ENCODE measurements at places on chromosomes 1 and 21.

DNA sequence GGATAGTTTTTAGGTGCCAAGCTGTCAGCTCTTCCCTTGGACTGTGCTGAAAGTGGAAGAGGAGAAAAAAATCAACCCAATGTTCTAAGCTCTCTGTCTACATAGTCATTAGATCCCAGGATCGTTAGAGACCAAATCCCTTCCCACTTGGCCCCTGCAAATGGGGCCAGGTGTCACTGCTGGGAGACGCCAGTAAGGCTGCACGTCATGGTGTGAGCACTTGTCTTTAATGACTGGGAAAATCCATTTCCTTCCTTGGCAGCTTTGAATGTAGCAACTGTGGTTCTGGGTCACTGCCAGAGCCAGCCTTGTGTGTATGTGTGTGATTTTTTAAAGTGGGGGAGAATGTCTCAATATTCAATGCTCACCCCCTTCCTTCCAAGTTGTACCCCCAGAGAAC is 59.9 kb downstream of the MAN1C1 start:
- DNase-seq, result no peak

DNA sequence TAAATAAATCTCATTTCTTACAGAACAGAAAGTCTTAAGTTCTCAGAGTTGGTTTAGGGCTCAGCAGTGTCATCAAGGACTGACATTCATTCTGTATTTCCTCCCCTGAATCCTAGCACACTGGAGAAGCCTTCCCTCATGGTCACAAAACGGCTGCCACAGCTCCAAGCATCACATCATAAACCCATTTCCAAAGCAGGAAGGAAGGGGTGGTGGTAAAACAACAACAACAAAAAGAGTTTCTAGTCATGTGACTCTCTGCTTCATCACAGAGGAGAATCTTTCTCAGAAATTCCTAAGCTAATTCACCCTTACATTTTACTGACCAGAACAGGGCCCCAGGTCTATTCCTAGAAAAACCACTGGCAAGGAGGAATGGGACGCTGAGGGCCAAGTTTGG is 210.3 kb downstream of the KAZN start:
- DNase-seq, result no peak

DNA sequence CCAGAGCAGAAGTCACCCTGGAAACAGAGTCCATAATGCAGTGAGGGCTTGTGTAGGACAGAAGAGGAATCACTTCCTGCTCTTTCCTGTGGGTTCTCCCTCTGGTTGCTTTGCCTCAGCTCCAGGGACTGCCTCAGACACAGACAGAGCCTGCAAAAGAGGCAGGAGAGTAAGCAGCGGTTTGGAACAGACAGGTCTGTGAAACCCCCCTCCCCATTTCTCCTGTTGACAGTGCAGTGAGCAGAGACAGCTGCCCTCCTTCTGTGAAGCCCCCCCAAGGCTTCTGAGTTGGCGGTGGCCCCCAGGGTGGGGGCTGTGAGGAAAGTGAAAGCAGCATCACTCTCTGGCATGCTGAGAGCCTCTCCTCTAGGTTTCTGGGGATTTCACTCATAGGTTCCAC is 53.0 kb downstream of the MAB21L3 start:
- no peak for DNase-seq

GRCh38 chr1:29845910-29846309 is 609.6 kb downstream of the PTPRU start:
- no peak for DNase-seq

DNA sequence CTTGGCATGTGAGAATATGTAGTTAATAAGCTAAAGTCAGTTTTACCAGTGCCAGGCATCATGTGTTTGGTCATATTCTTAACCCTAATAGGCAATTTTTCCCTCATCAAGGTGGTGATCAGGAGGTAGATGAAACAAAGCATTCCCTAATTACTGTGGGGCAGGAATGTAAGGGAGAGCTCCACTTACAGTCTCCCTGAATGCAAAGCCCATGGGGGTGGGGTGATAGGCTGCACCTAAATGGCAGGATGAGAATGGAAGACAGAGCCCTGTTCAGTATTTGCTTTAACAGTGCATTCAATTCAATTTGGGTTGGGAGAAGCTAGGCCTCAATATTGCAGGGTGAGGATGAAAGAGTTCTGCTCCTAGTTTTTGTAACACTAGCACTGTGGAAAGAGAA is 23.4 kb downstream of the ZNF678 start:
- DNase-seq, result no peak

DNA sequence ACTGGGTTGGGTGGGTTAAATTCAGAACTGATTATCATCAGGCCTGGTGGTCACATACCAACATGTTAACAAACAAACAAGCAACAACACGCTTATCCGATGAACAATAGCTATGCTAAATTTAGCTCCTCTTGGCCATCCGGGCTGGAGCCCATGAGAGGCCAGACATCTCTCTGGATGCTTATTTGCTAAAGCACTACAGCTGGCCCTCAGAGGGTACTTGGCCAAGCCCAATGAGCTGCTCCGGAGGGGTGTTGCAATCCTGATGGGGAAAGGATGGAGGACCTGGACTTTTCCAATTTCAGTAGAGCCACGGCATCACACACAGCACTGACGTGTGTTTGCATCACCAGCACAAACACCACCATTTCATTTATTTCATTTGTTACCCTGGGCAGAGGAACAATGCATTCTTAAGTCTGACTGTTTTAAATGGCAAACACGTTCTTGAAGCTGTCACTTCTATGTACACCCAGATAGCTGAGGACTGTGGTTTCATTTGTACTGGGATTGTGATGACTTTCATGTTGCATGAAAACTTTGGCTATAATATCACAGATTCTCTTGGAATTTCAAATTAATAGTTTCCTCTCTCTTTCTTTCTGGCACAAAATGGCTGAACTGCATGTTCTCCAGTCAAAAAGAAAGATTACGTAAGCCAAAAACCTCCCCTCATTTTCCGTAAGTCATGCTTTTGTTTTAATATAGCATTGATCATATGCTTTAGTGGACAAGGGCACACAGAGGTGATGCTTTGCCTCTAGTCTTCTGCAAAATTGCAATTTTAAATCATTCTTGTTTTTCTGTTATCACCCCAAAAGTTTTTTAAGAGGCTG is 359.8 kb upstream of the KAZN start:
- no peak for DNase-seq

GRCh38 chr1:186802388-186802787 is 26.4 kb upstream of the PLA2G4A start:
- no peak for DNase-seq

GRCh38 chr1:151166505-151166956 is 587 bp downstream of the SCNM1 start:
- DNase-seq, result no peak

GRCh38 chr1:184915463-184916090 is 58.7 kb downstream of the NIBAN1 start:
- DNase-seq, result no peak

- no peak for DNase-seq
These were observed 7.9 kb downstream of the CAMK2N1 start for GRCh38 chr1:20478057-20478635.

All from stimulated activated CD4-positive, alpha-beta T cell treated with anti-CD3 and anti-CD28 coated beads, Interleukin-1b, Interleukin-23, amount 100 ng/mL, for 1 hour (primary cell).